M059J (cell line): ENCODE measurements at places on chromosomes 5 and 9.
A peak's percentile ranks its signal among the peaks of the same experiment; 100 is the strongest.

- DNase-seq: no peak
Observed at GRCh38 chr5:145803112-145804004, 31.8 kb downstream of the PRELID2 start.

DNA sequence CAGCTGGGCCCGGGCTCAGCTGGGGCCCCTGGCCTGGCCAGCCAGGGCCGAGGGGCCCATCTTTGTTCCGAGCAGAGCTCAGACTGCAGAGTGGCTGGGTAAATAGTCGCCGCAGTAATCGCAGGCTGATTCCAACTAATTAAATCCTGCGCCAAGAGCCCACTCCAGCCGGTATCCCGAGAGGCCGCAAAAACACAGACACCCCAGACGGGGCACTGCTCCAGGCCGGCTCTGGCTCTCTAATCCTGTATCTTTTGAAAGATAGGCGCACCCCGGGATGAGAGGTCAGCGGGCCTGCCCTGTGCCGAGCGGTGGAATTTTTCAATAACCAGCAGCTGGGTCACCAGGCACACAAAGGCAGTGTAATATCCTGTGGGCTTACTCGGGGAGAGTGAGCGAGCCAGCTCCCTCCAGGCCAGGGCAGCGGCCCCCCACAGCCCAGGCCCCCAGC lies 57.7 kb downstream of the LMX1B start:
- DNase-seq: no peak

GRCh38 chr5:60546207-60546606 lies 153.8 kb downstream of the DEPDC1B start:
- DNase-seq: no peak

DNA sequence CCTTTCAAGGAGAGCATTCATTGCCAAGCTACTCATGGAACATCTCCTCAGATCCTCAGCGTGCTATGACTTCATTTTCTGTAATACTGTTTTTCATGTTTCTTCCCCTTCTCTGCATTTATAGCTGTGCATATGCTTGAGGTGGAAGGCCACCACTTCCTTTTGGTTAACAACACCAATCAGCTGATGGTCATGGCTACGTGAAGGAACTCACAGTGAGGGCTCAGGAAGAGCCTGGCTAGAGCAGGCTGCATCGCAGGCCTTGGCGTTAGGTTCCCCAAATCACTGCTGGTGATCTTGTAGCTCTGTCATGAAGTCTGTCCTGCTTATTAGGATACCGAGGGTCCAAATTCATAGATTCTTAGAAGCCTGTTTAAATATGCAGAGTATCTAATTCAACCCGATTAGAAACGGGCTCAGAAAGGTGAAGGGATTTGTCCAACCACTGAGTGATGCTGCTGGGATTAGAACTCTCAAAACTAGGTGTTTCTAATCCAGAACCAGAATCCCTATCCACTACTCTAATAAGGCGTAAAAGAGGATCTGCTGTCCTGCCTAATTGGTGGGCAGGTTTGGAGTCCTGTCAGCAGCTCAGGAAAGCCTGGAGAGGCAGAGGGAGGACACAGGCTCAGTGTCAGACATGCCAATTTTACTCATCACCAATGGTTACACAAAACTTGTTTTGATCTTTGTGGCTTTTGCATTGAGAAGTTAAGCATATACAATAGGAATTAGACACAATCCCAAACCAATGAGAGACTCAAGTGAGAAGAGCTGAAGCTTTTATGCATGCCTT lies 7.5 kb downstream of the SYK start:
- no peak for DNase-seq

- DNase-seq: peak; percentile 64
Observed at GRCh38 chr5:61332851-61333320, 828 bp downstream of the ZSWIM6 start.

DNA sequence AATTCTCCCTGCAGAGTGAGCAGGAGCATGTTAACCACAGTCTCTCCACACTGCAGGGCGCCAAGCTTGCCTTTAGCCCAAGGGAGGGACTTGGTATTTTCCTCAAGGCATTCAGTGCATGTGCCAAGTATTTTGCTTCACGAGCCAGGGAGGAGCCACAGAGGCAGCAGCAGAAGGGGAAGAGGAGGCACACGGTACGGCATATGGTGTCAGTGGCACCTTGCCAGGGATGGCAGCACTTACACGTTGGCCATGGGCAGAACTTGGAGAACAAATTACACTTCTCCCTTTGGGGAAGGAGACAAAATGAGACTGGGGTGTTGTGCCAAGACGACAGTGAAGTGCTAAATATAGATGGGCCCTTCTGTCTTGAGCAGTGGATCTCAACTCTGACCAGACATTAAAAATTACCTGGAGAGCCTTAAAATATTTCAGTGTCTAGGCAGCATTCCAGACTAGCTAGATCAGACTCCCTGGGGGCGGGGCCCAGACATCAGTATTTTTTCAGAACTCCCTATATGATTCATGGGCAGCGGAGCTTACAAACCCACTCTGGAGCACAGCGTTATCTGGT lies 155.8 kb downstream of the DRD1 start:
- peak; percentile 90 for DNase-seq

- peak; percentile 51 for DNase-seq
Observed at GRCh38 chr5:37871023-37871815, 31.4 kb upstream of the GDNF start.

GRCh38 chr9:132945186-132946130 lies 1.0 kb upstream of the TSC1 start:
- peak; percentile 20 for DNase-seq

GRCh38 chr5:54595721-54596120 lies 78.2 kb downstream of the SNX18 start:
- DNase-seq: no peak

DNA sequence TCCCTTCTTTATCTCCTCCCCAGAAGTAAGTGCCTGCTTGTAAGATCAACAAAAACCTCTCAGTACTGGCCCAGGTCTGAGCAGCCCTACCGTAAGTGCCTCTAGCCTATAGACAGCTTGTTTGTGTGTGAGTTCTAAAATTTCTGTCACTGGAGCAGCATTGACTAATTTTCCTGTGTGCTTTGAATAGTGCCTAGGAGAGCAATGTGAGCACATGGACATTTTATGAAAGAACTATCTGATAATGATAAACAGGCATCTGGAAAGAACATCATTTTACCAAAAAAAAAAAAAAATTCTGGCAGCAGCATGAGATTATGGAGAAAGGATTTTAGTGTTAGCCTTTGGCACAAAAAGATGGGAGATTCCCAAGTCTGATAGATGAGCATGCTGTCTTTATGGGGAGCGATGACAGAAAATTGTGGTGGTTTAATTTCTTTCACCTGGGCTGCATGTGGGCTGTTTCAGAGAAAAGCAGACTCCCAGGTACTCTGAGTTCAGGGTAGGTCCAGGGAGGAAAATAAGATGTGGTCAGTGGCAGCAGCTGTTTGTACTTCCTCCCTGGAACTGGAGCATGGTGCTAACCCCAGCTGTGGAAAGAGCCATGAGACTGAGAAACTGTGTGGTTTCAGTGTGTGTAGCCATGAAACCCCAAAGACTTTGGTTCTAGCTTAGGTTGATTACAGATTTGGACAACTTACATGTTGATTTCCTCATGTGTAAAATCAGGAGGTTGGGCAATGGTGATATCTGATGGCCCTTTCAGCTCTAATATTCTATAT lies 419.9 kb downstream of the NTRK2 start:
- no peak for DNase-seq

GRCh38 chr5:32711681-32712480 lies 760 bp downstream of the NPR3 start:
- DNase-seq: no peak

DNA sequence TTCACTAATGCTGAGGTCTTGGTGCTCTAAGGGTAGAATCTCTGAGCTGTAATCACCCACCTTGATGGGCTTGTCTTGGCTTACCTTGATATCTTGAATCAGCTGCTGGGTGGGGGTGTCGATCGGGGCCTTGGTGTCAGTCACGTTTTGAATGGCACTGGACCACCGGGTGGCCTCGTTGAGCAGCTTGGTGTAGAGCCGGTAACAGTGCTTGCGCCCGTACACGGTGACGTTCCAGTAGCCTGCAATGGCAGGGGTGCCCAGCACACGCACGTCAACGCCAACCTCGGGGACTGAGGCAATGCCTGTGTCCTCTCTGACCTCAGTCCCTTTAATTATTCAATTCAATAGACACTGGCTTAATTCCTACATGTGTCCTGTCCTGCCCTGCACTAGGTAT lies 63.1 kb upstream of the RETREG1 start:
- DNase-seq: no peak
